ENCODE measurements at places on chromosomes 7 and 10. TPM values are rescaled to one million over a fixed set of nuclear protein-coding genes. Genes with fewer than 3 reads are reported as not detected.

The NPSR1 gene
- not detected for polyA plus RNA-seq

The CHRM2 gene
- 47.1 TPM for polyA plus RNA-seq

The NUTM2E gene
- 0.01 TPM for polyA plus RNA-seq

- no peaks in the 10 kb centered on the region for H3K36me3 ChIP-seq
- H3K4me3 ChIP-seq, result no peak overlapping the region
- no peaks in the 10 kb centered on the region for H3K27me3 ChIP-seq
- H3K4me1 ChIP-seq, result no peaks in the 10 kb centered on the region
Measured at GRCh38 chr10:130558746-130559546, 422.8 kb downstream of the GLRX3 start.

The LRRN3 gene
- 4.4 TPM for polyA plus RNA-seq

The TEX36 gene
- polyA plus RNA-seq, result 0.32 TPM

DNA sequence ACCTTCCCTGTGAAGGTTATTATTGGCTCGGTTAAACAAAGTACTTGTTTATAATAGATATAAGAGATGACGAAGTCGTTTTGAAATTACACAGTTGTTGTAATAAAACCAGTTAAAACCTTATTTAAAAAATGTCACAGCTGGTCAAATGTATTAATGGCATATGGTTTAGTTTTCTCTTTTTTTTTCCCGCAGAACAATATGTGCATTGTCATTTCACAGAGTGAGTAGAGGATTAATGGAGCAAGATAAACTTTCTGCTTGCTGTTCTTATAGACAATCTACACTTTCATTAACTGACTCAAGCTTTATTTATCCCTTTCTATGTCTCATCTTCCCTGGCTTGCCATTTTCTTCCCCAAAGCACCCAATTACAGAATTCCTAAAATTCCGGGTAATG, 404.3 kb upstream of the NPVF start:
- H3K36me3 ChIP-seq, result no peaks in the 10 kb centered on the region
- H3K27ac ChIP-seq, result no peak overlapping the region
- no peak overlapping the region for H3K4me3 ChIP-seq
- no peaks in the 10 kb centered on the region for H3K4me1 ChIP-seq
- no peak for DNase-seq

The LRRTM3 gene
- polyA plus RNA-seq, result not detected

DNA sequence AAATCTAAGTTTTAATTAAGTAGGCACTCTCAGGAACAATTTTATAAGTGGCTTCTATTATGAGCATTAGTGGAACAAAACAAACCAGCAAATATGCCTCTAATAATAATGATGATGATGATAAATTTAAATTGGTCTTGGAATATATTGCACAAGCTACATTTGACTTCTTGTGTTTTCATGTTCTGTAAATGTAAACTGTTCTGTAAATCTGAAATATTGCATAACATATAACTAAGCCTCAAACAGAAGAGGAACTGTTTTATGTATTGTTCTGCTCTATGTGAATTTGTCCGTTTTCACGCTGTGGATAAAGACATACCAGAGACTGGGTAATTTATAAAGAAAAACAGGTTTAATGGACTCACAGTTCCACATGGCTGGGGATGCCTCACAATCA, 625.2 kb upstream of the CELF2 start:
- no peak overlapping the region for H3K4me3 ChIP-seq
- no peaks in the 10 kb centered on the region for H3K4me1 ChIP-seq
- DNase-seq, result no peak

DNA sequence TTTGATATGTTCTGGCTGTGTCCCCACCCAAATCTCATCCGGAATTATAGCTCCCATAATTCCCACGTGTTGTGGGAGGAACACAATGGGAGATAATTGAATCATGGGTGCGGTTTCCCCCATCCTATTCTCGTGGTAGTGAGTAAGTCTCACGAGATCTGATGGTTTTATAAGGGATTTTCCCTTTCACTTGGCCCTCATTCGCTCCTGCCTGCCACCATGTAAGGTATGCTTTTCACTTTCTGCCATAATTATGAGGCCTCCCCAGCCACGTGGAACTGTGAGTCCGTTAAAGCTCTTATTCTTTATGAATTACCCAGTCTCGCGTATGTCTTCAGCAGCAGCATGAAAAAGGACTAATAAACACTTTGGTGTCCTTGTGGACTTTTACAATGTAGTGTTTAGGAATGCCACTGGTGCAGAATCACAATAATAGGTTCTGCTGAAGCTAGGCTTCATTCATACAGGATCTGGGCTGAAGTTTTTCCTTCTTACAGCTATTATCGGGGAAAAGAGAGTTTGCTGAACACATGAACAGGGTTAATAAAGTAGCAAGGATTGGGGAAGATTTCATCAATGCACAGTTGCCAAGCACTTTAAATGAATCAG, 74.3 kb downstream of the CPED1 start:
- H3K27me3 ChIP-seq, result no peaks in the 10 kb centered on the region
- DNase-seq, result no peak
- H3K36me3 ChIP-seq, result no peaks in the 10 kb centered on the region
- no peak overlapping the region for H3K4me3 ChIP-seq

The CRPPA gene
- polyA plus RNA-seq, result 1.0 TPM

The ITPRID1 gene
- not detected for polyA plus RNA-seq

- no peak overlapping the region for H3K4me3 ChIP-seq
- H3K27ac ChIP-seq, result no peak overlapping the region
- no peak for DNase-seq
Measured at GRCh38 chr10:127550861-127551260, 1.8 kb downstream of the NPS start.

The SNX10 gene
- 0.06 TPM for polyA plus RNA-seq

GRCh38 chr10:78899996-78900714, 168.6 kb upstream of the ZMIZ1 start:
- H3K36me3 ChIP-seq, result no peaks in the 10 kb centered on the region
- H3K27ac ChIP-seq, result no peak overlapping the region
- no peaks in the 10 kb centered on the region for H3K4me1 ChIP-seq
- H3K27me3 ChIP-seq, result peaks cover 12% of the 10 kb centered on the region
- no peak for DNase-seq
- no peak overlapping the region for H3K4me3 ChIP-seq

DNA sequence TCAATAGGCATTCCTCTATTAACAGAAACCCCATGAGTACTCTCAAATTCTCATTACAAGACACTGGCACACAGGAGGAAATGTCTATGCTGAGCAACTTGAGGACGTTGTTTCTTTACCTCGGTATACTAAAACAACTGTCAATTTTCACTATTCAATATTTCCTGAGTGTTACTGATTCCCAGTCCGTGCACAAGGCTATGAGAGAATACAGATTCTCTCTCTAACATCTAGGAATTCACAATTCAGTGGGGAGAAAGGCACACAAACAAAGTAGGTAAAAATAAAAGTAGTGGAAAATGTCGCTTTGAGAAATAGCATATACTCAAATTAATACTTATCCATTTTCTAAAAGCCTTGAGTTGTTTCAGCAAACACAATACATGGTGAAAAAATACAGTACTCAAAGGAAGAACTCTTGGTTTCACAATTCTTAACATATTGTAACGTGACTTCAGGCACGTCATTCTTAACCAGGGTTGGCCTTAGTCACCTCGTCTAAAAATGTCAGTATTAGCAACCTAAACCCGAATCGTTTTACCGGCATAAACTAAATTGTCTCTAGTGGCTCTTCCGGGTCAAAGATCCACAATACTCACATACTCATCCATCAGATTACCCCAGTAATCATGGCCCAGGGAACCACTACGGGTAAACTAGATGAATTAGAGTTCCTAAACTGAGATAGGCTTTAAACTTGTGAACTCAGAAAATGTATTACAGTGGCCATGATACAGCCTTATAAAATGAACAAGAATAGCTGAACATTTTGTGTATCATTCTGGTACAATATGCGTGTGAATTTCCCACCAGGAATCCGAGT, 1.5 kb downstream of the IPMK start:
- peak; percentile 63 for DNase-seq
- peak overlapping the region; percentile 75 for H3K4me3 ChIP-seq
- H3K27me3 ChIP-seq, result no peaks in the 10 kb centered on the region
- H3K4me1 ChIP-seq, result peaks cover 4% of the 10 kb centered on the region
- H3K27ac ChIP-seq, result peak overlapping the region; percentile 91
- no peaks in the 10 kb centered on the region for H3K36me3 ChIP-seq

GRCh38 chr10:52410916-52411315, 96.8 kb downstream of the DKK1 start:
- H3K4me1 ChIP-seq, result no peaks in the 10 kb centered on the region
- H3K27ac ChIP-seq, result no peak overlapping the region

GRCh38 chr7:137878333-137878961, 31.7 kb upstream of the DGKI start:
- H3K4me3 ChIP-seq, result no peak overlapping the region
- H3K4me1 ChIP-seq, result peaks cover 22% of the 10 kb centered on the region

GRCh38 chr7:151735186-151735850, 141.6 kb downstream of the PRKAG2 start:
- no peaks in the 10 kb centered on the region for H3K36me3 ChIP-seq
- peak overlapping the region; percentile 37 for H3K4me3 ChIP-seq
- H3K27me3 ChIP-seq, result no peaks in the 10 kb centered on the region
- DNase-seq, result no peak
- H3K4me1 ChIP-seq, result peaks cover 7% of the 10 kb centered on the region

The PAPOLB gene
- 0.02 TPM for polyA plus RNA-seq

- no peaks in the 10 kb centered on the region for H3K27me3 ChIP-seq
- H3K36me3 ChIP-seq, result no peaks in the 10 kb centered on the region
- H3K27ac ChIP-seq, result no peak overlapping the region
Measured at GRCh38 chr10:110041479-110041829, 33.7 kb downstream of the ADD3 start.

- peak; percentile 50 for DNase-seq
- H3K4me3 ChIP-seq, result no peak overlapping the region
- H3K4me1 ChIP-seq, result no peaks in the 10 kb centered on the region
- H3K27me3 ChIP-seq, result no peaks in the 10 kb centered on the region
- peak overlapping the region; percentile 64 for H3K27ac ChIP-seq
Measured at GRCh38 chr10:102299873-102300272, 54.5 kb downstream of the GBF1 start.

DNA sequence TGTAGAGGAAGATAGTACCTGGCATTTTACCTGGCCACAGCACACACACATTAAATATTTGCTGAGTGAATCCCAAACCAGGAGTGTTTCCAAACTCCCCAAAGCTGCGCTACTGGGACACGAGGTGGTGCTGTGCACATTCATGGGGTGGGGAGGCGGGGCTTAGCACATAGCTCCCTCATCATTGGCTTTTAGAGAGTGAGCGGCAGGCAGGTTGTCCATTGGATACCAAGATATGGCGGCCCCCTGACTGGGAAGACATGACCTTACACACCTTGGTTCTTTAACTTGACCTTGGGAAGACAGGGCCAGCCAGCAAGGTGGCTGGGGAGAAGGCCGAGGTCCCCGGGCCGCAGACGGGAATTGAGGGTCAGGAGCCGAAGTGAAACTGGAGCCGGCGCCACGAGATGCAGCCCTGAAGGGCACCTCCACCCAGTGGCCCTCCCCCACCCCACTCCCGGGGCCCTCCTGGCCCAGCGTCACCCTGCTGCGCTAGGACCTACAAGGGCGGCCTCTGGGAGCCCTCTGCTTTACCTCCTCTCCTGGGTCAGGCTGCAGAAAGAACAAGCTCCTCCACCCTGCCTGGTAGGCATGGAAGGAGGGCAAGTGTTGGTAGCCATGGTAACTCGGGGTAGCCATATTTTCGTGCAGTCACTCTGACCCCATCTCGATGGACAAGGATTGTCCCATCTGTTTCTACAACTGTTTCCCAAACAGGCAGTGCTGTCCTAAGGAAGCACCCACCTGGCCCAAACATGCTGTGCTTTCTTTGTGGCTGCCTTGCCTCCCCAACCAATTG, 24.0 kb downstream of the TMEM176A start:
- DNase-seq, result no peak
- H3K4me3 ChIP-seq, result no peak overlapping the region
- H3K27ac ChIP-seq, result no peak overlapping the region
- no peaks in the 10 kb centered on the region for H3K4me1 ChIP-seq

- no peaks in the 10 kb centered on the region for H3K27me3 ChIP-seq
- peak; percentile 45 for DNase-seq
- H3K36me3 ChIP-seq, result no peaks in the 10 kb centered on the region
- H3K4me1 ChIP-seq, result no peaks in the 10 kb centered on the region
Measured at GRCh38 chr7:79709574-79710409, 256.3 kb upstream of the MAGI2 start.

GRCh38 chr7:78039790-78040776, 241.5 kb downstream of the PHTF2 start:
- no peaks in the 10 kb centered on the region for H3K4me1 ChIP-seq
- no peaks in the 10 kb centered on the region for H3K36me3 ChIP-seq
- DNase-seq, result no peak
- no peaks in the 10 kb centered on the region for H3K27me3 ChIP-seq
- H3K27ac ChIP-seq, result no peak overlapping the region

DNA sequence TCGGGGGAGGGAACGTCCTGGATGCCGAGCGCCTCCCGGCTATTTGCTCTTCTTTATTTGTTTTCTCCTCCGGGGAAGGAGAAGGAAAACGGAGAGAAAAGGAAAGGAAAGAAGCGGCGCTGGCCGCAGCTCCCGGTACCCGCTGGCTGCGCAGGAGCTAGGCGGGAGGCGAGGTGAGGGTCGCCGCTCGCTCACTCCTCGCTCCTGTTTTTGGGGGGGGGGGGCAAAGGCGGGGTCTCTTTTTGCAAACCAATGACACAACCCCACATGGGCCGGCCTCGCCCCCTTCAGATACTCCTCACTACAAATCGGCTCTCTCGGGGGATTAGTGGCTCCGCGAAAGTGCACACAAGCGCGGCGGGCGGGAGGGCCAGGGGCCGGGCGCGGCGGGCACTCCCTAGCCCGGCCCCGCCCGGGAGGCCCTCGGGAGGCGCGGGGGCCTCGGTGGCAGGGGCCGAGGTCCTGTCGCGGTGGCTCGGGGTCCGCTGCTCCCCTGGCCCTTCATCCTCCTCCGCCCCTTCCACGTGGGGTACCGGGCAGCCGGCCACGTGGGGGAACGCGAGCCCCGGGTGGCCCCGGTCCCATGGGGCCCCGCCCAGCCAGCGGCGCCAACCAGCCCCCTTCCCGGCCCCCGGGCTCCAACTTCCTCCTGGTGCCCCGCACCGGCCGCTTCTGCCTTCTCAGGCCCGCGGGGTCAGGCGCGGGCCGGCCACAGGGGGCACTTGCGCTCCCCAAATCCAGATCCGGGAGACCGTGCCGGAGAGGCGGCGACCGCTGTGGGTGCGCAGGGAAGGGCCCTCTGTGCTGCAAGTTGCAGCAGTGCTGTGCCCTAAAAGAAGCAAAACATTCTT, 718 bp upstream of the CTBP2 start:
- no peaks in the 10 kb centered on the region for H3K36me3 ChIP-seq
- H3K4me3 ChIP-seq, result peak overlapping the region; percentile 61
- peaks cover 11% of the 10 kb centered on the region for H3K4me1 ChIP-seq
- peak overlapping the region; percentile 75 for H3K27ac ChIP-seq
- peak; percentile 88 for DNase-seq

The TUBAL3 gene
- not detected for polyA plus RNA-seq

The PAX4 gene
- not detected for polyA plus RNA-seq

DNA sequence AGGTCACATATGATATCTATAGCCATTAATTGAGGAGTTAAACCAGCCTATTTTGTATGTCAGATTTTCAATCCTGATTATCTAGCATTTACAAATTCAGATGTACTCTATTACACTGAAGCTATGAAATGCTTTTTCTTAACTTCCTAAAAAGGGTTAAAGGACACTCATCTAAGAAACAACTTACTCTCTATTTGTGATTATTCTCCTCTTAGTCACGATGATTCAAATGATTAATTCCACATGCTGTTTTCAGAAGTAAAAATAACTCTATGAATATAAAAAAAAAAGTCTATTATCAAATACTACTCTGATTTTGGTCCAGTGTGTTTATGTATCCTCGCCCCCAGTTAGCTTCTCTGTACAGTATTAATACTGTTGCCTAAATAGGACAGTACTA, 1199.9 kb downstream of the GATA3 start:
- peaks cover 9% of the 10 kb centered on the region for H3K4me1 ChIP-seq
- no peaks in the 10 kb centered on the region for H3K36me3 ChIP-seq
- peak; percentile 72 for DNase-seq
- H3K27ac ChIP-seq, result peak overlapping the region; percentile 69

The MGAM2 gene
- polyA plus RNA-seq, result not detected

GRCh38 chr10:118304521-118304920, 37.6 kb downstream of the FAM204A start:
- DNase-seq, result no peak
- H3K27me3 ChIP-seq, result no peaks in the 10 kb centered on the region
- H3K4me3 ChIP-seq, result no peak overlapping the region
